ENCODE measurements at places on chromosomes 11 and 22.

- DNase-seq: peak; percentile 32
These were observed 98.3 kb upstream of the CHRM4 start for GRCh38 chr11:46489656-46490560.

DNA sequence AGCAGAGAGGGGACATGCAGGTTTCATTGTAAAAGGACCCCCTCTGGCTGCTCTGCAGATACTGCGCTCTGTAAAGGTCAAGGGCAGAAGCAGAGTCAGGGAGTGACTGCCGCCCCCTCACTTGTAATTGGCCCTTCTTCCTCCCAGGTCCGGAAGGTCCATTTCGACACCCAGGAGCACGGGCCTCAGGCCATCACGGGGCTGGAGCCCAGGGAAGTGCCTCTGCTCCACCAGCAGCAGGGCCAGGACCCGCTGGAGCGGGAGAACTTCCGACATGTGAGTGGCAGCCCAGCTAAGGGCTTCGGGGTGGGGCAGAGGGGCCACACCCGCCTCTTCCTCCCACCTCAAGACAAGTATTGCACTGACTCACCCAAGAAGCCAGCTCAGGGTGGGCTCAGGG lies 24.0 kb upstream of the LRRC10B start:
- DNase-seq: no peak

- no peak for DNase-seq
These were observed 7.3 kb downstream of the KIAA0930 start for GRCh38 chr22:45233386-45233785.

- DNase-seq: no peak
These were observed 3.2 kb upstream of the MTMR3 start for GRCh38 chr22:29879753-29880152.

DNA sequence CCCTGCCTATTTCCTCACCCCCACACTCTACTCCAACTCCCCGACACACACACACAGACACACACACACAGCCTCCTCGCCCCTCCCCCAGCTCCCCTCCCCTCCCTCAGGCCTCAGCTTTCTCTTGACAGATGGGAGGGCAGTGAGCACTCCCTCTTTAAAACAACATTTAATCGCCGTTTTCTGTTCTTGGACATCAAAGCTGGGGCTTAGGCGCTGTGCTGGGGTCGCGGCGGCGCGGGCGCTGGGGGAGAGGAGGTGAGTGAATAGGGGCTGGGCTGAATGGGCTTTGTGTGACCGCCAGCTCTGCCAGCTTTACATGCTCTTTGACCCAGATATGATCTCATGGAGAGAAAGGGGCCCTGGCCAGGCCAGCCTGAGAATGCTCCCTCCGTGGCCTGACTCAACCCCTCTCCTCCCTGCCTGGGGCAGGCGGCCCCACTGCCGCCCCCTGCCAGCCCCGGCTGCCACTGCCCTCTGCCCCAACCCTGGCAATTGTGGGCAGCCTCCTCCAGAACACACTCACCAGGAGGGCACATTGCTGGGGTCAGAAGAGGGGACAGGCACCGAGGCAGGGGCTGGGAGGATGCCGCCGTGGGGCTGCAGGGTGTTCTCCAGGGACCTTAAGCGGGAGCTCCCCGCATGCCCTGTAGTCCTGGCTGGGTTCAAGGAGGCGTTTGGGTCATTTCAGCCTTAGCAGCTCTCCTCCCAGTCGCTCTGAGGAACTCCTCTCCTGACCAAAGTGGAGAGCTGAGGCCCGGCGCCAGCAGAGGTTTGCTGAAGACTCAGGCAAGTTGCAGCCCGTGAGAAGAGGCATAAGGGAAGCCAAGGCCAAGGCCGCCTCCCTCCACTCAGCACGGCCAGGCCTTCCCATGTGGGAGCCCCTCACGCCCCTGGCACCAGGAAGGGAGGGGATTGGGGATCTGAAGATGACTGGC lies 38.3 kb upstream of the NNMT start:
- DNase-seq: no peak

DNA sequence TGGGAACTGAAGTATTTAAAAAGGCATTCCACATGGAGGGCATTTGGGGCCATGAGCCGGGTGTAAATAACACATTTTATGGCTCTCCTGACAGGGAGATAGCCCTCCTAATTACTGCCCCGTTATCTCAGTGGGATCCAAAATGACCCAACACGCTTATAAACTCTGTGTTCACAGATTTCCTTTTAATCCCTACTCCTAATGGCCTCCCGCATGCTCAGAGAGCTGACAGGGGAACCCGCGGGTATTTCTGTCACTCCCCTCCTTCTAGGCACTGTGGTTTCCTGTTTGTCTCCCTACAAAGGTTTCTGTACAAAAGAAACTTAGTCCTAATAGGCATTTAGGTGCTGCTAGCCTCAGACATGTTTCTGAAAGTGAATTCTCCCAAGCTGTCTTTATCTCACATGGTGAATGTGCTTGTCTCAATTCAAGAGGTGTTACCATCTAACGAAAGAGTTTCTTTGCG lies 202.8 kb upstream of the SEZ6L start:
- no peak for DNase-seq

GRCh38 chr11:11409901-11410300 lies 56.9 kb upstream of the CSNK2A3 start:
- no peak for DNase-seq

Measured in suppressor macrophage treated with lipopolysaccharide for 4 hours (primary cell).